ENCODE measurements at places on chromosomes 16 and 17. TPM values are rescaled to one million over a fixed set of nuclear protein-coding genes. Genes with fewer than 3 reads are reported as not detected.

- peak; percentile 6 for DNase-seq
These were observed 587.6 kb downstream of the CDH11 start for GRCh38 chr16:64534180-64534780.

Gene CUEDC1
- 12.2 TPM for total RNA-seq

DNA sequence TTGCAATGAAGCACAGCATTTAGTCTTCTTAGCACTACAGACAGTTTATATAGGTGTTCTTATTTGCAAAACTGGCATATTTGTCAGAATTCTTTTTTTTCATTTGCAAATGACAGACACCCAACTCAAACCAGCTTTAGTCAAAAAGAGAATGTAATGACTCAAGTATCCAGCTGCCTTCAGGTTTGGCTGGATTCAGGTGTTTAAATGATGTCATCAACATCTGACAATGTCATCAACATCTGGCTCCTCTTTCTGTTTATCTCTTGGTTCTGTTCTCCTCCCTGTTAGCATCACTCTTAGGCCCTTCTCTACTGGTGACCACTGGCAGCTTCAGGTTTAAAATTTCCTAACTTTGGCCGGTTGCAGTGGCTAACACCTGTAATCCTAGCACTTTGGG lies 18.9 kb downstream of the TMC5 start:
- DNase-seq = no peak

Gene ACBD4
- 12.0 TPM for total RNA-seq

DNA sequence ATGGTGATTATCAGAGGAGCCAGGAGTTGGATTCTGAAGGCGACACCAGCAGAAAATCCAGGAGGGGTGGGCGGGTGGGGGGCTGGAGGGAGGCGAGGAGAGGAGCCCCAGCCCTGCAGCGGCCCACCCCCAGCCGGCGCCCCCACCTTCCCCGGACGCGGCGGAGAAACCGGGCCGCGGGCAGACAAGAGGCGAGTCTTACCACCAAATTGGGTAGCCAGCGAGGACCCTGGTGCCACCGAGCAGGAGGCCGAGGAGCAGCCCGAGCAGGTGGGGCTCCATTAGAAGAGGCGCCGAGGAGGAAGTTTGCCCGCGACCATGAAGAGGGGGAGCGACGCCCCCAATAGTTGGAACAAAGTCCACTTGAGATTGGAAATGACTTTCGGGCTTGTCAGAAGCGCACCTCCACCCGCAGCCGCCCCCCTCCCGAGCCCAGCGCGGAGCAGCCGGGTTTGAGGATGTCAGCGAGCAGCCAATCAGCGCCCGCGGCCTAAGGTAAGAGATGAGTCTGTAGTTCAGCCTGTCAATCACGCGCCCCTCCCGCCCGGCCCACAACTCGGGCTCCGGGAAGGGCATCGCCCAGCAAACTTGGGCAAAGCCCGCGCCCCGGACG lies at the start of gene WNT3:
Gene WNT3 (minus strand): TSS at position 377 of the 613 bp plus-strand sequence. CDS start 95 bp downstream, at position 282.
- peak; percentile 17 for DNase-seq

DNA sequence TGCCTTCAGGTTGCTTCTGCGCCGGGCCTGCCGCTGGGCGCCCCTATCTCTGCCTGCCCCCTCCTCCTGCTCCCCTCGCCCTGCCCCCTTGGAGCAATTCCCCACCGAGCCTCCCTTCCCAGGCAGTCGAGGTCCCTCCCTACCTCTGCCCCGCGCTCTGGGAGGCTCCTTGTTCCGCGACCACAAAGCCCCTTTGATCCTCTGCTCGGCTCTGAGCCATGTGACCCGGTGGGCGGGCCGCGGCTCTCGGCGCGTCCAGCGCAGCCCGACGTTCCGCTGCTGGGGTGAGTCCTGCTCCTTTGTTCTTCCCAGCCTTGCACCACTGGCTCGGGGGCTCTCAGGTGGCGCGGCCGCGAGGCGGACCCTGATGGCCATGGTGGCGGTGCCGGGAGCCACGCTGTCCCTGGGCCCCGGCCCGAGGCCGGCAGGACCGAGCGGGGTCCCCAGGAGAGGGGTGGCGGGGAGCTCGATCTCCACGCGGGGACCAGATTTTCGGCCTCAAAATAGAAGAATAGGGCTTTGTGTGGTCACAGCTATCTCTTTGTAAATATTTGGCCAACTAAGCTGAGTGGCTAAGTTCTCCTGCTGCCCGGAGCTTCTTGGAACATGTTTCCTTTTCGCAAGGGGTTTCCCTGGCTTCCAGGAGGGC lies 310.6 kb downstream of the SEC14L1 start:
- DNase-seq = no peak

Gene KRTAP4-7
- not detected for total RNA-seq

Gene ANTKMT
- 22.9 TPM for total RNA-seq

GRCh38 chr17:82384051-82384729 lies 12.6 kb downstream of the UTS2R start:
- no peak for DNase-seq

Gene RAI1
- 7.3 TPM for total RNA-seq

Gene CRISPLD2
- 0.35 TPM for total RNA-seq

DNA sequence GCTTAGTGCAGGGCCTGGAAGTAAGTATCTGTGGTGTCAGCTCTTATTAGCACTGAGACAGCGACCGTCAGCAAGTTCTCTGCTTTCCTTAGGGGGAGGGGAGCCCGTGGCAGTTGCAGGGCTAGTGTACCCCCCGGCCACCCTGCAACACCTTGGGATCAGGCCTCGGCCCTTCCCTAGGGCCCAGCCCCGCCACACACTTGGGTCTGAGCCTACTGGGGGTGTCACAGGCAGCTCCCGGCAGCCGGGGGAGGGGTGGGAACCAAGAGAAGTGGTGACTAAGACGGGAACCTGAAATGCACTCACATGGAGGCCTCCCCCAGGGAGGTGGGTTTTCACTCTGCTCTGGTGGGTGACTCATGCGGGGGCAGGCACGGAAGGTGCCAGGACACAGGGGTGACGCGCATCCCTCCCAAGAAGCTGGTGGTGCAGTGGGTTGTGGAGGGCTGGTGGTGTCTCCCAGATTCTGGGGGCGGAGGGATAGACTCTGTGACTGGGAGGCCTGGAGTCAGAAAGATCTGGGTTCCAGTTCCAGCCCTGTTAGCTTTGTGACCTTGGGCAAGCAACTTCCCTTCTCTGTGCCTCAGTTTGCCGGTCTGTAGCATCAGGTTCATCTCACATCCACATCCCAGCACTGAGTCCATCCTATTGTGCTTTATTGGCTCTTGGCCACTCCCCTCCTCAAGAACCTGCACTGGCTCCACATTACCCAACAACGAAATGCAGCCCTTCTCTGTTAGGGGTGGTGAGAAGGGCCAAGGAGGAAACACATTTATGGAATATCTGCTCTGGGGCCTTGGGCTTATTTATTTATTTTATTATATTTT lies 44.5 kb downstream of the LAT start:
- no peak for DNase-seq

DNA sequence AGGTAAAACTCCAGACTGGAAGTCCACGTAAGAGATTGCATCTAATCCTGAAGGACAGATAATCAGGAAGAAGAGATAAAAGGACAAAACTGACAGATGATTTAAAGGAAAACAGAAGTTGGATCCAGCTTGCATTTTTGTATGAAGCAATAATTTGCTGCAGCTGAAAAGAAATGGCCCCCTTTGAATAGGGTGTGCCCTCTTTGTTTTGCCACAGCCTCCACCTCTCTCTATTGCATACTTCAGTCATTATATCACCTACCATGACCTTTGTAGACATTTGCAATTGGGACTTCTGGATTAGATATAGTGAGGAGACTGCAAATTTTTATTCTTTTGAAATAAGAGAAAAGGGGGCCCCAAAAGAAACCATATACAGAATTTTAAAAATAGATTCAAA lies 8.1 kb downstream of the NOG start:
- DNase-seq = no peak

Gene CCL5
- not detected for total RNA-seq

GRCh38 chr17:539766-540165 lies 174.9 kb downstream of the VPS53 start:
- DNase-seq = no peak

- no peak for DNase-seq
These were observed 129.4 kb downstream of the ZNF778 start for GRCh38 chr16:89346869-89347268.

- DNase-seq = peak; percentile 79
These were observed 4.0 kb downstream of the CMTM3 start for GRCh38 chr16:66608241-66609138.

DNA sequence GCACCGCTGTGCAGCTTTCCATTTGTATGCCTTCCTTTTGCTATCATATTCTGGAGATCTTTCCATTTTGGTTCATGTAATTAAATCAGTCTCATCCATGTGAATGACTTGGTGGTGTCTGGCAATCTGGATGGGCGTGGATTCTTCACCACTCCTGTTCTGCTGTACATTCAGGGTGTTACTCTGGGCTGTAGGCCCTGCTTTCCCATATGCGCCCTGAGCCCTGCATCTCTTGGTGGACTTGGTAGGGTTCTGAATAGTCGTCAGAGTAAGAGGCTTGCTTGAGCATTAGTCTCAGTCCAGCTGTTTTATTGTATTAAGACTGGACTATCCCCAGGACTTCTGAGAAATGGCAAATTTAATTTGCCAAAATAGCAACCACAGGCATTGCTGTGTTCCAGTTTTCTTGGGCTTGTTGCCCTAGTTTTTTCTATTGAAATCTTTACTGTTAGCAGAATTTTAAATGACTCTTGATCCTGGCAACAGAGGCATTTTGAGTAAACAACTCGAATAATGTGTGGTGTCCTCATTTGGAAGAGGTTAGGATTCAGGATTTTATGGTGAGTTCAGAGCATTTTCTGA lies 14.9 kb downstream of the BANP start:
- no peak for DNase-seq

Gene KRTAP4-9
- total RNA-seq = not detected

- peak; percentile 69 for DNase-seq
These were observed at the start of gene USP10 for GRCh38 chr16:84699712-84700445. USP10 (plus strand) TSS chr16:84700000; CDS start chr16:84700091, 91 bp downstream.

GRCh38 chr16:11208916-11209665 lies 46.9 kb downstream of the SOCS1 start:
- DNase-seq = no peak

Gene CCL7
- total RNA-seq = not detected

Gene RPRML
- total RNA-seq = not detected

DNA sequence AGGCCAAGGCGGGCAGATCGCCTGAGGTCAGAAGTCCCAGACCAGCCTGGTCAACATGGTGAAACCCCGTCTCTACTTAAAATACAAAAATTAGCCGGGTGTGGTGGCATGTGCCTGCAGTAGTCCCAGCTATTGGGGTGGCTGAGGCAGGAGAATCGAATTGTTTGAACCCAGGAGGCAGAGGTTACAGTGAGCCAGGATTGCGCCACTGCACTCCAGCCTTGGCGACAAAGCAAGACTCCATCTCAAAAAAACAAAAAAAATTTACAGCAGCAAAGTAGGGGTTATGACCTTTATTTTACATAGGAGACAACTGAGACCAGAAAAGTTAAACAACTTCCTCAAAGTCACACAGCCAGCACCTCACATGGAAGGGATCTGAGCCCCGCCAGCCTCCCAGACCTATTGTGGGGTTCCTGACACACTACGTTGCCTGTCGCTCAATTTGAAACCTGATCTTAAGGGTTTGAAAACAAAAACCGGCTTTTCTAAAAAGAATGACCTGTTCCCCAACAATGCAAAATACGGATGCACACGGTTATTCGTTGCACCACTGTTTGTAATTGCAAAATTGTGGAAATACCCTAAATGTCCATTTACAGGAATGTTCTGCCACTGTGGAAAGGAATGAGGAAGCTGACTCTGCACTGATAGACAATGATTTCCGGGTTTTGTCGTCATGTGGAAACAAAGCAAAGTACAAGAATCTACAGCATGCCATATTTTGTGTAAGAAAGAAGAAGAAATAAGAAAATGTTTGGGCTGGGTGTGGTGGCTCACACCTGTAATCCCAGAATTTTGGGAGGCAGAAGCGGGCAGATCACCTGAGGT lies 77.2 kb downstream of the CNGB1 start:
- no peak for DNase-seq

DNA sequence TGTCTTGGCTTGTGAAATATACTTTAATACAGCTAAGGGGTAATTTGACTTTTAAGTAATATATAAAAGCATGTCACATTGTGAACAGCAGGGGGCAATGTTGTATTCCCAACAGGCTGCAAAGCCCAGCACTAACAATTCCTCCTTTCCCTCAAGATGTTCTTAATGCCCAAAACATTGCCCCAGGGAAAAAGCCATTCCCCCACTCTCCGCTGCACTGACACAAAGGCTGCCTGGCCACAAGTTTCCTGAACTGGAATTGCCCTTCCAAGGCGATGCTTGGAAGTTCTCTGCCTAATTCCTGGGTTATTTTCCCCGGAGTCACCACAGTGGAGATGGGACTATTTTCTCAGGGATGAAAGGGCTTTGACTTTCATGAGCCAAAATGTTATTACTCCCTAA lies 27.2 kb downstream of the CLEC16A start:
- DNase-seq = peak; percentile 40

Gene KRT24
- total RNA-seq = not detected

- DNase-seq = peak; percentile 98
These were observed 69.3 kb upstream of the TOB1 start for GRCh38 chr17:50935221-50935995.

Gene MYL11
- total RNA-seq = not detected

Gene TPPP3
- 0.84 TPM for total RNA-seq

GRCh38 chr17:1505586-1505985 lies 10.8 kb downstream of the INPP5K start:
- no peak for DNase-seq

DNA sequence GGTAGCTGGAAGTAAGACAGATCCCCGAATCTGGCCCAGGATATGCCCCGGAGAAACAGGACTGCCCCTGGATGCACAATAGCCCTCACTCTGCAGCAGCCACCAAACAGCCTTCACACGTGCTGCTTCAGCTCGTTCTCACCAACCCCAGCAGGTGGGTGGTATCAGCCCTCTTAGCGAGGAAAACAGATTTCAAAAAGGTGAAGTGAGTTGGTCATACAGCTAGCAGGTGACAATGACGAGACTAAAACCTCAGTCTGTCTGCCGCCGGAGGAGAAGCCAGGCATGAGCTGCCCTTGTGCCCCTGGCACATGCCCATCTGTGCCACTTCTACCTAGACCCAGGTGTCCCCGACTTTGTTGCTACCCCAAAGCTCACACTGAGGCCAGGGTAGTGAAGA lies 92.4 kb downstream of the YPEL2 start:
- DNase-seq = no peak

GRCh38 chr16:61987474-61988012 lies 48.7 kb downstream of the CDH8 start:
- DNase-seq = no peak

Gene KRT17
- total RNA-seq = 0.42 TPM

DNA sequence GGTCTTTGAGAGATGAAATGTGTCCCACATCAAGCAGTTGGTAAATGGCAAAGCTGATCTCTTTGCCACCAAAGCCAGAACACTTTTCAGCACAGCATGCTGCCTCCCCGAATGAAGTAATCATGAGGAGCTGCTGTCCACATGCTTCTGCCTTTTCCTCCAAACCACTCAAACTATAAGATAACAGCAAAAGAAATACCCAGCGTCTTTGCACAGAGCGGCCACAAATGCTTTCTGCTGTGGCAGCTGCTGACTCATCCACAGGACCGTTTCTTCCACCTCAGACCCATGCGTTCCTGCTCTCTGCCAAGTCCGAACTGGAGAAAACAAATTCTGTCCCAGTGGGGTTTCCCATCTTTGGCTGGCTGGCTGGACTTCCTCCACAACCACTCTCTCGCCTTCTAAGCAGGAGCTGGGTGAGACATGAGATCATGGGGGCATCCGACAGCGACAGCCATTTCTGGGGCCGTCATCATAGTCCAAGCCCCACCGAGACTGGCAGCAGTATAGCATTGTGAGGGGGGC lies 27.1 kb downstream of the TBC1D3B start:
- no peak for DNase-seq

GRCh38 chr16:56830669-56831068 lies 34.3 kb upstream of the SLC12A3 start:
- DNase-seq = no peak

GRCh38 chr16:4114257-4115208 lies 1.7 kb downstream of the ADCY9 start:
- DNase-seq = no peak
